NCI-H2171 treated with DMSO at 0.1 percent for 48 hours (cell line): ENCODE measurements at places on chromosomes 11 and 22.

DNA sequence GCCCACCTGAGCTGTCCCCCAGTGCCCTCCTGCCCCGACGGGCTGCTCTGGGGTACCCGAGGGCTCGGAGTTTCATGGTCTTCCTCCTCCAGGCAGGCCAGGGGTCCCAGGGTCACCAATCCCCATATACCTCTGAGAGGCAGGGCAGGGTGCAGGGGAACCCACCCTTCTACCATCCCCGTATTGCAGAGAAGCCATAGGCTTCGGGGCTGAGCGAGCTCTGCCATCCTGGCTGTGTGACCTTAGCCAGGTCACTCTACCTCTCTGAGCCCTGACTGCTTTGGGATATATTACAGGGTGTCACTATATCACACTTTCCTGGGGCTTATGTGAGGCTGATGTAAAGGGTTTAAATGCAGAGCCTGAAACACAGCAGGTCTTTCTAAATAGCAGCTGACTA, 57.4 kb downstream of the NAT10 start:
- no peak for DNase-seq

DNA sequence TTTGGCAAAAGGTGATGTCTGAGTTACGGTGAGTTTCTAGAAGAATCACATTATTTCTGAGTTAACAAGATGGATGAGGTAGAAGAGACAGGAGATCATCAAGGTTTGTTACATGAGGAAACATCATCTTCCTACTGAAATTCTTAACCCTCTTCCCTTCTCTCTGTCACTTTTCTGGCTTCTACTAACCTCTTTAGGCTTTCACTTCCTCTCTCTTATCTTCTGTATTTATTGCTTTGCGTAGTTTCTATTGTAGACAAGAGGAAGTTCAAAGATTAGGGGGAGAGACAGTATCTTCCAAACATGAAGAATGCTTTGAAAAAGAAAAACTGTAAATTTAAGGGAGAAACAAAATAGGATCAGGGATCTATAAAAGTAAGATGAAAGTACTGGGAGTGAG, 75.4 kb downstream of the TRPC6 start:
- no peak for DNase-seq

DNA sequence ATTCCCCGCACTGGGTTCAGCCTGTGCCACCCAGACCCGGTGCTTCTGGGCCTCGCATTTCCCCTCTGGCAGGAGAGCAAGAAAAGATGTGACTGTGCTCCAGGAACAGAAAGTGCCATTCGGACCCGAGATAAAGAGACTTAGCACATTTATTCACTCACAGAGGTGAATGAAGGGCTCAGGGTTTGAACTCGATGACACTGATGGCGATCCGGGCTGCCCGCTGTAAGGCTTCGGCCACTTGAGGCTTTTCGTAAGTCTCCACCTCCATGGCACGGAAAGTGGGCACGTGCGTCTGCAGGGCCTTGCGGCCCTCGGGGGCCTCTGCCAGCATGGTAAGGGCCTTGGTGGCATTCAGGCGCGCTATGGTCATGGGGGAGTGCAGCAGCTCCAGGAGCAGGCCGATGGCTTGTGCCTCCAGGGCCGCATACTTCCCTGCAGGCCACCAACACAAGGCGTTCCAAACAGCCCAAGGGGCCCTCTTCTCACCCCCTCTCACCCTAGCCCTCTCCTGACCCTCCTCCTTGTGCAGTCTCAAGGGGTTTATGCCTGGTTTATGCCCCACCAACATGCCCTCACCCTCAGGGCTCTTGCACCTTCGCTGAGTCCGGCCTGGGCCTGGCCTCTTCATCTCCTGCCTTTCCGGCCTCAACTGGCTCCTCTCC, 10.9 kb upstream of the GNAZ start:
- no peak for DNase-seq

GRCh38 chr11:109859045-109859724, 234.0 kb upstream of the ZC3H12C start:
- DNase-seq, result no peak

- no peak for DNase-seq
Observed at GRCh38 chr11:100791103-100791502, 104.0 kb downstream of the ARHGAP42 start.

- peak; percentile 1 for DNase-seq
Observed at GRCh38 chr11:82775736-82776346, 42.2 kb upstream of the FAM181B start.
